Activated naive CD4-positive, alpha-beta T cell treated with anti-CD3 and anti-CD28 coated beads, Interleukin-2, amount 50 U/mL, for 16 hours (primary cell): ENCODE measurements at places on chromosomes 13 and 19.

DNA sequence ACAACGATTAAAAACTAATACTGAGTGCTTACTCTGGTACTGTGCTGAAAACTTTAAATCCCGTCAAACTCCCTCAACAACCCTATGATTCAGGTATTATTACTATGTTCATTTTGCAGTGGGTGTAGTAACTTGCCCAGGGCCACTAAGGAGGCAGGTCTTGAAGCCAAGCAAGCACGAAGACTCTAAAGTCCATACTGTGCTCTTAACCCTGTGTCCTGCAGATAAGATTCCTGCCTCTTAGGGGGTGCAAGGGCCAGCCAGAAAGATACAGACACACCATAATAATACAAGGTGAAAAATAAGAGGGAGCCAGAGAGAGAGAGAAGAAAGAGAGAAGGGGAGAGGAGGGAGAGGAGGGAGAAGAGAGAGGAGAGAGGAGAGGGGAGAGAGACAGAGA, 95.5 kb downstream of the CDADC1 start:
- no peak for DNase-seq

- peak; percentile 49 for DNase-seq
Measured at GRCh38 chr19:3687774-3688706, 12.2 kb downstream of the PIP5K1C start.

GRCh38 chr13:92028695-92029094, 630.3 kb downstream of the GPC5 start:
- DNase-seq: no peak

DNA sequence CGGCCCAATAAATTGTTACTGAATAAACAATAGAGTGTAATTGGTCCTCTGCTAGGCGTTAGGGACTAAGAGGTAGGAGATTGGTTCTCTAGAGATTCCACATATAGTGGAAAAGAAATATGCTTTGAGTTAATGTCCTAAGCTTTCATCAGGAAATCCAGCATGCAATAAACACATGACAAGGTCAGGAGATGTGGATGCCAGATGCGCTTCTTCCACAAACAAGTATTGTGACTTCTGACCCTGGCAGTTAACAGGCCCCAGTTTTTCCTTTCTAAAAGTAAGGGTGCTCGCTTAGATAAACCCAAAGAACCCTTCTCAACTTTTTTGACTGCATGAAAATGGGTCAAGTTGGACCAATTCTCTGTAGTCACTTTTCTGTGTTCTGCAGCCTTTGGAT, 146.5 kb upstream of the SOX21 start:
- DNase-seq: no peak

- peak; percentile 39 for DNase-seq
Measured at GRCh38 chr19:16085115-16085514, 8.8 kb downstream of the TPM4 start.

- no peak for DNase-seq
Measured at GRCh38 chr19:31676271-31677004, 327.2 kb upstream of the TSHZ3 start.

DNA sequence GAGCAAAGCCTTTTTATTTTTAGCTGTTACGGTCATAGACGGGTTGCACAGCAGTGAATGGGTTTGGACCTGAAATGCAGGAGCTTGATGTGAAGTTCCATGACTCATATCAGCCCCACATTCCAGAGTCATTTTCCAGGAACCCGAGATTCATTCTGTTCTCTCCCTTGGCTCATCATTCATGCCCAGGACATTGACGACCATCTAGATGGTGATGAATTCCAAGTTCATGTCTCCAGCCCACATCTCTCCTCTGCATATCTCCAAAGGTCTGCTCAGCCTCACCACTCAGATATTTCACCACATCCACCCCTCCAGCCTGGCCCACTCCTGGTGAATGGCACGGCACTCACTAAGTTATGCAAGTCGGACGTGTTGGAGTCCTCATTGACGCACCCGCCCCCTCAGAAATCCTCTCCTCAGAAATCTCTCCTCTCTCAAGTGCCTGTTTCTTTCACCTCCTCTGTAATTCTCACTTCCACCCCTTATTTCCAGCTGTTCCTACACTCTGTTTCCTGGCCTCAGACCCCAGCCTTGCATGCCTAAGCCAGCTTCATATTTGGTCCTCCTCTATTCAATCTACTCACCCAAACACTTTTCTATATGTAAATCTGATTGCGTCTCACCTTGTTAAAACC, 83.1 kb downstream of the ALOX5AP start:
- no peak for DNase-seq

- no peak for DNase-seq
Measured at GRCh38 chr13:30178976-30179375, 128.4 kb downstream of the KATNAL1 start.

DNA sequence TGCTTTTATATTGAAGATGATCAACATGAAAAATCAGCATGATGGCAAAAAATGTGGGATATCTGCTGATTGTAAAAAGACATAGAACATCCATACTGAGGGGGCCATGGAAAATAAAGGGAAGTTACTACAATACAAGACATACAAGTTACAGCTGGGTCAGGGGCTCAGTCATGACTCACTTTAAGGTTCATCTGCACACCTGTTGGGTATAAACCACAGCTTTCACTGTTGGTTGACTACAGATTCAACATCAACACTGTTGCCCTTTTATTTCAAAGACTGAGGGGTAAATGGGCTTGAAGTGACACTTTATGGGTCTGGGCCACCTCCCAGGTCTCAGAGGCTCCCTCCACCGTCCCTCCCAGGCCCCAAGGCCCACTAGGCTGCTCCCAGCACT, 98.1 kb upstream of the IRS2 start:
- DNase-seq: no peak

GRCh38 chr19:30541575-30541974, 169.4 kb downstream of the ZNF536 start:
- no peak for DNase-seq

DNA sequence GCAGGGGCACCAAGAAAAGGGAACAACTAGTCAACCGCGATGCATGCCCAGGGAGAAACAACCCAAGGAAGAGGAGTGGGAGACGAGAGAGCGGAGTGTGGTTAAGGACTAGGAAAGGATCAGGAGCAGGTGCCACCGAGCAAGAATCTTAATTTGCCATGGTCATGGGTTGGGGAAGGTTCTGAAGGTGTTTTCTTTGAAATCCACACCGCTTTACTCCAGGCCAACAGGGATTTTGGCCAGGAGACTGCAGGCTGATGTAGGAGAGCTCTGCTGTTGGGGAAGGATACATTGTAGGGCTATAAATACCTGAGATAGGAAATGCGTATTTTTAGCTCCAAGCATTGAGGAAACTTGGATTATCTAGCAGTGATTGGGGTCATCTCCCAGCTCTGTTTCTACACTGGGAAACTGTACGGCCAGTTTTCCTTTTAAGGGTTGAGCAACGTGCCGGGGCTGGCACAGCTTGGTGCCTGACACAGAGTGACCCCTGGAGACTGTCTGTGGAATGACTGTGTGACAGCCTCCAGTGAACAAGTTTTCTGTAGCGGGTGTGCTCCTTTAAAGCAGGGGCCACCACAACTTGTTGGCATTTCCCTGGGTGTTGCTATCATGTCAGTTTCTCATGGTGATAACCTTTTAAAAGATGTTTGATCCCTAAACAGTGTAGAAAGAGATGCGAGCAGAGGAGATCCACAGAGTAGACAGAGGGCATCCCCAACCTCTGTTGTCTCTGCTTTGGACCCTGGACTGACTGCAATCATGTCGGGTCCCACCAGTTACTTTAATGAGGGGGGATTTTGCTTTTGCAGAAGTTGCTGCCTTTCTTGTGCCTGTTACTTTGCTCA, 34.3 kb downstream of the ZNF536 start:
- DNase-seq: no peak

DNA sequence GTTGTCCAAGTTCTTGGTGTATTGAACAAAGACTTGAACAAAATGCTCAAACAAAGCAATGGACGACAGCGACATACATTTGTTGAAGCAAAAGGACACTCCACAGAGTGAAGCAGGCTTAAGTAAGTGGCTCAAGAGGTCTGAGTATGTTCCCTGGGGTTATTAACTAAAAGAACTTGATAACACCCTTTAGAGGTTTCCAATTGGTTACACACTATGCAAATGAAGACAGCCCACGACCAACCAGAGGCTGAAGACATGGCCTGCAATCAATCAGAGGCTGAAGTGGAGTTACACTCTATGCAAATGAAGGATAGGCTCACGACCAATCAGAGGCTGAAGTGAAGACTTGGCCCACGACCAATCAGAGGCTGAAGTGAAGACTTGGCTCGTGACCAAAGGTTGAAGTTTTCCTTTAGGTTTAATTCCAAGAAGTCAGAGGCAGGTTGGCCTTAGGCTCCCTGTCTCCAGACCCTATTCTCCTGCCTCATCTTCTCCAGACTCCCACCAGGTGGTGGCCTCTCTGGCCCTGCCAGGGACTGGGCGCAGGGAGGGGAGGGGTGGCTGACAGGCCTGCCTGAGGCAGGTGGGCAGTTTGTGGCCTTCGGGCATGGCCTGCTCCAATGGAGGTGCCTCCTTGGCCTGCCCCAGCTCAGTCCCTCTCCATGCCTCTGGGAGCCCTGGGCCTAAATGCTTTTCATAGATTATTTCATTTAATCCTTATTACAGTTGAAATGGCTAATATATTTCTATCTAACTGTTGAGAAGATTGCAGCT, 38.1 kb downstream of the CCDC169 start:
- DNase-seq: no peak

- DNase-seq: no peak
Measured at GRCh38 chr19:7833225-7834099, 3.4 kb downstream of the EVI5L start.

- no peak for DNase-seq
Measured at GRCh38 chr19:41309180-41310032, 566 bp upstream of the CCDC97 start.

GRCh38 chr13:109918179-109918711, 131.9 kb upstream of the IRS2 start:
- no peak for DNase-seq

DNA sequence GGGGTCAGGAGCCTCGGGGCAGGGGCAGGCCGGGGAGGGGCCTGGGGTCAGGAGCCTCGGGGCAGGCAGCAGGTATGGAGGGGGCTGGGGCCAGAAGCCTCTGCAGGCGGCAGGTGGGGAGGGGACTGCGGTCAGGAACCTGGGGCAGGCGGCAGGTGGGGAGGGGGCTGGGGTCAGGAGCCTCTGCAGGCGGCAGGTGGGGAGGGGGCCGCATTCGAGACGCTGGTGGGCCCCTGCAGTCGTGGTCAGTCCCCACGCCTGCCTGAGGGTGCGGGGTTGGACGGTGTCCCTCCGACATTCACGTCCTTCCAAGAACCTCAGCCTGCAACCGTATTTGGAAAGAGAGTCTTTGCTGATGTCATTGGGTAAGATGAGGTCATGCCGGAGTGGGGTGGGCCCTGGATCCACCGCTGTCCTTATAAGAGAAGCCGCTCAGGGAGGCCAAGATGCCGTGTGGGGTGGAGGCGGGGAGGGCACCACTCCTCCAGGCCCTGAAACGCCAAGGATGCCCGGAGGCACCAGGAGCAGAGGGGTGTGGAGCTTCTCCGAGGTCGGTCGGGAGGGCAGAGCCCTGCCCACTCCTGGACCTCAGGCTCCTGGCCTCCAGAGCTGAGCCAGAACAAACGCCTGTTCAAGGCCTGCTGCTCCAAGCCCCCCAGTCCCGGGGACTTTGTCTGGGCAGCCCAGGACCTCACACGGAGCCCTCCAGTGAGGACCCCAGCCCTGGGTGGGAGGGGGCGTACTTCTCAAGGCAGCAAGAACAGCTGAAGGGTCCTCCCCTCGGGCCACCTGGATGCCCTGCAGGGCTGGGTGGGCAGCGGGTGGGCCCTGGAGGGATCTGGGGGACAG, 30.1 kb downstream of the PIP5K1C start:
- no peak for DNase-seq

GRCh38 chr13:24716446-24716845, 36.2 kb downstream of the ATP12A start:
- no peak for DNase-seq

GRCh38 chr13:107964395-107964794, 250.9 kb downstream of the LIG4 start:
- DNase-seq: no peak

DNA sequence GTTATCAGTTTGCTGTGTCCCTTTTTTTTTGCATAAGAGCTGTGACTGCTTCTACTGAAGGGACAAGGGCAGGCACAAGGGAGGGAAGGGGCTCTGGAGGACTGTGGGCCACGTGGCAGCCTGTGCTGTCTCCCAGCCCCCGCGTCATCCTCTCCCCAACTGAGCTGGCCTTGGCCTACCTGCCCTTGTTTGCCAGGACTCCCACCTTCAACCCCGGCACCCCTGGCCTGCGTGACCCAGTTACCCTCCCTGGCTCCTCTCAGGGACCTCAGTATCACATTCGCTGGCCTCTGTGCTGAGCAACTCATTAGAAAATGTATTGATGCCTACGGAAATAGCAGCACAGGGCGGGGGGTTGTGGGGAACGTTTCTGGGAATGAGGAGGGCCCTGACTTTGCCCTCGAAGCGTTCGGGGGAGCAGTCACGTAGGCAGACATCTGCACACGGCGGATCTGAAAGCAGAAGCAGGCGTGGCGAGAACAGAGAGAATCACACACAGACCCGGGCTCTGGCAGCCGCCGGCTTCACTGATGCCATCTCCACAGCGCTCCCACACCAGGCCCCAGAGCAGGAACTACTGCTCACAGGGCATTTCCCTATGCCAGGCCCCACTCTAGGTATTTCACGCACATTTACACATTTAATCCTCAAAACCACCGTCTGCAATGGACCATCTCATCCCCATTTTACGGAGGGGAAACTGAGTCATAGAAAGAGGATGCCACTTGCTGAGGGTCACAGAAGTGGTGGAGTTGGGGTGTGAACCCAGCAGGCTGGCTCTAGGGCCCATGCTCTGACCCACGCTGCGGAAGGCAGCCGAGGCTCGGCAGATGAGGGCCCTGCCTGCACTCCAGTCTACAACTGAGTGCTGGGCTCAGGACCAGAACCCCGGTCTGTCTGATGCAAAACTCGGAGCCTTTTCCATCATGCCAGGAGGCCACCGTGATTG, 5.7 kb upstream of the ATF5 start:
- no peak for DNase-seq

- no peak for DNase-seq
Measured at GRCh38 chr19:19181488-19181998, 10.4 kb downstream of the BORCS8 start.

- no peak for DNase-seq
Measured at GRCh38 chr19:32053376-32053775, 292.0 kb upstream of the ZNF507 start.

DNA sequence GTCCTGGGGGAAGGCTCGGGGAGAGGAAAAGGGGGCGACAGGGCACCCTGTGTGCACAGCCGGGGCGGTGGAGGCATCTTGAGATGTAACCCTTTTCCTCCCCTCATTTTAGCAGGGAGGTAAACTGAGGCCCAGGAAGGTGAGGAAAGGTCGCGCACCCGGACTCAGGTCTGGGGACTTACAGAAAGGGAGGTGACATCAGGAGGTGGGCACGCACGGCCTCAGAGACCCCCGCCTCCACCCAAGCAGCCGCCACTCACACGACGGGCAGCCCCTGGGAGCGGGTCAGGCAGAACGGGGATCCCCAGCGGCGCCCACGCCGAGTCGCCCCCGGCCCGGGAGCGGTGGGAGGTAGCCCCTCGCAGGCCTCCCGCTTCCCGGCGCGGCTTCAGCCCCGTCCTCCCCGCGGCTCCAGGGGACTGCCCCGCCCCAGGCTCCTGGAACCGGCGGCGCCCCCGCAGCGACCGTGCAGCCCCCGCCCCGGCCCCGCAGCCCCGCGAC, 477 bp downstream of the PIP5K1C start:
- DNase-seq: no peak

- no peak for DNase-seq
Measured at GRCh38 chr19:46073268-46073922, 32.6 kb upstream of the IGFL4 start.
